Smooth muscle cell of bladder (primary cell): ENCODE measurements at places on chromosomes 3 and 15. TPM values are rescaled to one million over a fixed set of nuclear protein-coding genes. Genes with fewer than 3 reads are reported as not detected.

The GOLGA6D gene
- not detected in 2 replicates for total RNA-seq

The MESP2 gene
- total RNA-seq = 0.37 and 0.57 TPM in 2 replicates

The HGD gene
- total RNA-seq = 0.46 and 0.71 TPM in 2 replicates

The MTMR10 gene
- total RNA-seq = 11.5 and 14.2 TPM in 2 replicates

The LYZL4 gene
- not detected in 2 replicates for total RNA-seq

The BNIP2 gene
- total RNA-seq = 66.1 and 96.1 TPM in 2 replicates

The PAK6 gene
- total RNA-seq = not detected in 2 replicates

The C3orf20 gene
- total RNA-seq = under 0.01 and 0.09 TPM in 2 replicates

The GOLGA6L4 gene
- 0.37 and 0.43 TPM in 2 replicates for total RNA-seq
